ENCODE measurements at places on chromosomes 12 and 14.

DNA sequence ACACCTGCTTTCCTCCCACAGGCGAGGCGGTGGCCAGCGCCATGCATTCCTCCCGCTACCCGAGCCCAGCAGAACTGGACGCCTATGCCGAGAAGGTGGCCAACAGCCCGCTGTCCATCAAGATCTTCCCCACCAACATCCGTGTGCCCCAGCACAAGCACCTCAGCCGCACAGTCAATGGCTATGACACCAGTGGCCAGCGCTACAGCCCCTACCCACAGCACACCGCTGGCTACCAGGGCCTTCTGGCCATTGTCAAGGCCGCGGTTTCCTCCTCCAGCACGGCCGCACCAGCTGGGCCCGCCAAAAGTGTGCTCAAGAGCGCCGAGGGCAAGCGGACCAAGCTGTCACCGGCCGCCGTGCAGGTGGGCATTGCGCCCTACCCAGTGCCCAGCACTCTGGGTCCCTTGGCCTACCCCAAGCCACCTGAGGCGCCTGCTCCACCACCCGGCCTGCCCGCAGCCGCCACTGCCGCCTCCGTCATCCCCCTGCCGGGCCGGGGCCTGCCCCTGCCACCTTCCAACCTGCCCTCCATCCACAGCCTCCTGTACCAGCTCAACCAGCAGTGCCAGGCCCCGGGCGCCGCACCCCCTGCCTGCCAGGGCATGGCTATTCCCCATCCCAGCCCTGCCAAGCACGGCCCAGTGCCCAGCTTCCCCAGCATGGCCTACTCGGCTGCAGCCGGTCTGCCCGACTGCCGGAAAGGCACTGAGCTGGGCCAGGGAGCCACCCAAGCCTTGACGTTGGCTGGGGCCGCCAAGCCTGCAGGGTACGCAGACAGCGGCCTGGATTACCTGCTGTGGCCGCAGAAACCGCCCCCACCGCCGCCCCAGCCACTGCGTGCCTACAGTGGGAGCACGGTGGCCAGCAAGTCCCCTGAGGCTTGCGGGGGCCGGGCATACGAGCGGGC lies 54.6 kb downstream of the FAM222A start:
- no peak for DNase-seq

- no peak for DNase-seq
Observed at GRCh38 chr12:99558109-99558508, 89.4 kb upstream of the GARIN6 start.

- peak; percentile 31 for DNase-seq
Observed at GRCh38 chr14:23646648-23647549, 10.7 kb downstream of the DHRS2 start.

DNA sequence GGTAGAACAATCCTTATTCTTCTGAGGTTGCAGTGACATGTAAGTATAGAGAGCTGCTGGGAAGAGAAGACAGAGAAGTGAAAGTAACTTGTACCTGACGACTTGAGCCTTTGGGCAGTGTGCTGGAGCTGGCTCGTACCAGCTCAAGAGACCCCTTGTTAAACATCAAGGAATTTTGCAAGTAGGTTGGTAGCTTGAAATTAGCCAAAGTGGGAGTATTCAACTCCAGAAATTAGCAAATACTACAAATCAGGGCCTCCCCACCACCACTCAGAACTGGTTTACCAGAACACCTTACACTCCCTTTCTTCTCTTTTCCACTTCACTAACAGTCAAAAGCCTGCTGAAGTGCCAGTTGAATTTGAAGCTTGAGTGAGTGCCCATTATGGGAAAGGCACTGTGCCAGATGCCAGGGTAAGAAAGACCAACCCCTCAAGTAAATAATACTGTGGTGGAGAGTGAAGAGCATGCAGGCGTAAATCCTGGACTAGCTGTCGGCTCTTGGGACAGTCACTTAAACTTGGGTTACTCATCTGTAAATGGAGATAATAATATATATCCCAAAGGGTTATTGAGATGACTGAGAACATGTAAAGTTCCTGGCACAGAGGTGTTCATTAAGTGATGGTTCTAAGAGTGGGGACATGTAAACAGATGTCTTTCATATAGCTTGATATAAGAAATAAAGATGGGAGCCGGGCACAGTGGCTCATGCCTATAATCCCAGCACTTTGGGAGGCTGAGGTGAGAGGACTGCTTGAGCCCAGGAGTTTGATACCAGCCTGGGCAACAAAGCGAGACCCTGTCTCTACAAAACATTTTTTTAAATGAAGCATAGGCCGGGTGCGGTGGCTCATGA lies 27.0 kb upstream of the EID3 start:
- no peak for DNase-seq

DNA sequence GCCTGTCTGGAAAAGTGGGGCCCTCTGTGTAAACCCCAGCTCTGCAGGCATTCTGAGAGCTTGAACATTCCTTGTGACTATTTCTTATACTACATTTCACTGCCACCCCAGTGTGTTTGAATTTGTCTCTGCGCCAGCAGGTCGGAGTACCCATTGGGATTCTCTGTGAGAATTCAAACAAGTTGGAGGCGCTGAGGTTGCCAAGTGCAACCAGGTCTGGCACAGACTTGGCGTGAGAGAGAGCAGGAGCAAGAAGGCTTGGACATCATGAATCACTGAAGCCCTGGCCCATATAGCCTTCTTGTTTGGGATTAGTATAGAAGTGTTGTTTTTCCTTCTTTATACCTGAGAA lies 33.0 kb upstream of the ATP2A2 start:
- no peak for DNase-seq

GRCh38 chr12:19242581-19242980 lies 113.0 kb downstream of the PLEKHA5 start:
- no peak for DNase-seq

DNA sequence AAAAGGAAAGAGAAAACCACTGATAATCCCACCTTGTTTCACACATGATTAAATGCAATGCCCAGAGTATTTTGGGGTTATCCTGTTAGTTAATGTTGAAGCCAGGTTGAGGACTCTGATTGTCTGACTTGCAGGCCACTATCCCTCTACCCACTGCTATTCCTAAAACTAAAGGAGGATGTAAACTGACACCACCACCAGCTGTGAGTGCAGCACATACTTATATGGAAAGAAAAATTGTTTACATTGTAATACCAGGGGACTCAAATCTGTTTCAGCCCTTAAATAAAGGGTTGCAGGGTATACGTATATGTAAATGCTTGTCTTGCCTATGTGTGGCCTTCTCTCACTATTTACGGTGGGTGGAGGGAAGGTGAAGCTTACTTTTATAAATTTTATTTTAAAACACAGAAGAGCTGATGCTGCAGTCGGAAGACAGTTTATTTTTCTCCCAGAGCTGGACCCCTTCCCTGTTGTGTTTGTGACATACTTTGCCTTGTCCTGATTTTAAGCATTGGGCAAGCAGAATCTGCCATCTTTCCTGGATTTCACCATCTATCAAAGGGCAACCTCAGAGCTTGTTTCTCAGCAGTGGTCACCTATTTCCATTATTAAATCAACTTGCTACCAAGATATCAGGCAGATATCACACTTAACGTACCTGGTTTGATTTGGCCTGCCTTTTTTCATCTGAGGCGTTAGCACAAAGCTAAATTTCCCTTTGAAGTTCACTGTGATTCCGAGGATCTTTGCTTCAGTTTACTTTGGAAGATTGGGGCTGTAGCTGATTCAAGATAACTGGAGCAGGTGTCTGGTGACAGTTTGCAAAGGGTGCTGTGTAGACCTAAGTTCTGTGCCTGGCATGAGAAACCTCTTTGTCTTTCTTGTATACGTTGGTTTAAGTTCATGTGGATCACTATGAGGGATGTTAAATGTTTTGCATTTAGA lies 25.2 kb downstream of the DAAM1 start:
- no peak for DNase-seq

GRCh38 chr12:45227316-45228067 lies 11.6 kb downstream of the ANO6 start:
- peak; percentile 25 for DNase-seq

DNA sequence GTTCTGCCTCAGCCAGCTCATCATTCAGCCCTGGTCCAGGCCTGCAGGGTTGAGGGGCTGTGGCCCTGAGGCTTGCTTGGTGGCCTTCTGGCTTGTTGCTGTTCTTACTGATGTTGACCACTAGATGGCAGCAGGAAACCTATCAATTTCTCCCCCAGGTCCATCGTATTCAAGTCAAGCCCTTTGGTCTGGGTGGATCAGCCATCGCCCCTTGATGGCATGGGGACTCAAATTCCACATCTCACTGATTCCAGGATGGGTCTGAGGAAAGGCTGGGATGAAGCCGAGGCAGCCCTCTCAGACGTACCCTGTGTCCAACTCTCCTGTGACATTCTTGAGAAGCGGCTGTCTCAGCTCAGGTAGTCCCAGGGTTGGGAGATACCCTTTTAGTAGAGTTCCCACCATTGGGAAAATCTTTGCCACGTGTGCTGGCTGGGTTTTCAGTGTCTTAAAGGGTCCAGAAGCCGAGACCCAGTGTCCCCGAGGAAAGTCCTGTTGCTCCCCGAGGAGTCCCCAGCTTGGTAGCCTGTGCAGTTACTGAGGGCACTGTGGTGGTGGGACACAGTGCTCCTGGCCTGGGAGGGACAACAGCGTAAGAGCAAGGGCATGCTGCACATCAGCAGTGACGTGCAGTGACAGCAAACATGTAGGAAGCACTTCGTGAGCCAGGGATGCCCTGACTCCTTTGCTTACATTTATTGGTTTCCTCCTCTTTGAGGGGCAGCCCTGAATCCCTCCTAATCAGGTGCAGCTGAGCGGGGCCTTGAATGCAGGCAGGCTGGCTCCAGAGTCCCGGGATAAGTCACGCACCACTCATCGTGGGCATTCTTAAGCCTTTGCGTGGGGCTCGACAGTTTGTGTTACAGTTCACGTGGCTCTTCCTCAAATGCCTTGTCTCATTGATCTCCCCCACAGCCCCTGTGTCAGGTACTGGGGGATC lies 58.6 kb downstream of the TSPAN9 start:
- peak; percentile 29 for DNase-seq

DNA sequence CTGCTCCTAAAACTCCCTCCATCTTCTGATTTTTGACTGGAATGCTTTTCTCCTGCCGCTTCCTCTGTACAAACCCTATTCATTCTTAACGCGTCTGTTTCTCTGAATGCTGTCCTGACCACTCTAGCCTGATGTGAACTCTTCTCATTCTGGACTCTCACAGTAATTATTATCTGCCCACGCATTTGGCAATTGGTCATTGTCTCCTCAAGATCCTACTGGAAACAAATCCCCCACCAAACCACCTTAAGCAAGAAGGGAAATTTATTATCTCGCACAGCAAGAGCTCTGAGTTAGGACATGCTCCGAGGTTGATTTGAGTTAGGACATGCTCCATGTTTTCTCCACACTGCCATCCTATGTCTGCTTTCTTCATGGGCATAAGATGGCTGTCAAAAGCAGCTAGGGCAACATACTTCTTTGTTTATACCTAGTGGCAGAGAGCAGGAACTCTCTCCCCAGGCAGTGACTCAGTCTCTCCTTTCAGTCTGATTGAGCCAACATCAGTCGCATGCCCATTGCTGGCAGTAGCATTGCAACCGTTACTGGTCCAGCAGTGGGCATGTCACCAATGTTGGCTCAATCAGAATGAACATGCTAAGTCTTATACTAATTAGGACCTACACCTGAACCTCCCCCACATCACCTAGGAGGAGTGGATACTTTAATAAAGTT lies 102.2 kb downstream of the SSPN start:
- DNase-seq: no peak

GRCh38 chr14:76584271-76584702 lies 177.0 kb upstream of the VASH1 start:
- no peak for DNase-seq

- no peak for DNase-seq
Observed at GRCh38 chr12:73625226-73625625, 912.4 kb upstream of the ATXN7L3B start.

DNA sequence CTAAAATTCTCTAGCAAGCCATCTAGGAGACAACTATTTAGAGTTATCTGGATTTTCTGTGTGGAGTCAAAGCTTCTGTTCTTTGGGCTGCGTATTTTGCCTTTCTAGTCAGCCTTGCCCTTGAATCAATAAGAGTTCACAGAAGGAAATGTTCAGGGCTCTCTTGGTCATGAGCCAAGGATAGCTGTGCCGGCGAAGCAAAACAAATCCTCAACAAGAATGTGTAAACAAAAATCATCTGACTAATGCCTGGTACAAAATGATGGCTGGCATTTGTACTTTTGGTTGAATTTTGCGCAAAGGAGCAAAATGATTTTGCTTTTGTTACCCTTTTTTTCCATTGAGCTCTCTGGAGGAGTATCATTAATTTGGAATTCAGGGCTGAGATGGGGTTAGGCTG lies 171.1 kb downstream of the DACT1 start:
- DNase-seq: no peak

DNA sequence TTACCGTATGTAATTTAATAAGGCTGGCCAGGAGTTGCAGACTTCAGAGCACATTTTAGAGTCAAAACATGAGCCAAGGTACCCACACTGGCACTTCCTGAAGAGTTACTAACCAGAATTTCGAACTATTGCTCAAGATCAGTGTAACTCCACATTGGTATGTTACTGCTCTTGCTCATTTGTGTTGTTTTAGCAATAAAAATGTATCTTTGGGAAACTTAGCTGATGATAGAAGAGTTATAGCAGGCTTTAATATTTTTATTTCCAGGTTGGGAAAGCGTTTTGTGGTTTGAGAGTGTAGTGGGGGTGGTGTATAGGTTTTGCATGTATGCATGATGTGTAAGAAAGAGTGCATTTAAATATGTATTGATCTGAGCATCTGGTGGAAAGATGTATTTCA lies 96.6 kb downstream of the SCN8A start:
- no peak for DNase-seq

DNA sequence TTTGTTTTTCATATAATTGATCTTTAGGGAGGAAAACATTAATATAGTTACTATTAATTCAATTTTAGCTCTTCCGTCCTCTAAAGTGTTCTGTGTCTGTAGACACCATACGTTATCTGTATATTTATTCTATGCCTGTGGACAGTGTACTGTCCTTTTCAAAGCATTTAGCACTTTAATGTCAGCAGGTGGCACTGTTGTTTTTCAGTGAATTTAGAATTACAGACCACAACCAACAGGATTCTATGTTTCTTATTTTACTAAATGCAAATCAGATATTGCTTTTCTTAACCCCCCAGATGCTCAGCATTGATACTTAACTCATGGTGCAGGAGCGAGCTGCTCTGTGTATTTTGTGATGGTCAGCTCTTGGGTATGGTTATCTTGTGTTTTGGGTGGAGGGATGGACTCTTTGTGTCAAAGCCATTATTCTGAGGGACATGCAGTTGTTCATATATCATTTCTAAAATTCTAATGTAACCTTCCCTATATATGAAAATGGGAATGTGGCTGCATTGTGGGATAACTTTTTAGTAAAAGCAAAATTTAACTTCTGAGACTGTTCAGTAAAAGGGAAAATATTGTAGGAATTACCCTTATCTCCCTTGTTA lies 65.2 kb downstream of the PAPOLA start:
- peak; percentile 63 for DNase-seq
